Kidney glomerular epithelial cell (primary cell): ENCODE measurements at places on chromosomes 3 and 15.

GRCh38 chr3:123143669-123144411 is 57.9 kb upstream of the SEC22A start:
- DNase-seq = peak; percentile 65

DNA sequence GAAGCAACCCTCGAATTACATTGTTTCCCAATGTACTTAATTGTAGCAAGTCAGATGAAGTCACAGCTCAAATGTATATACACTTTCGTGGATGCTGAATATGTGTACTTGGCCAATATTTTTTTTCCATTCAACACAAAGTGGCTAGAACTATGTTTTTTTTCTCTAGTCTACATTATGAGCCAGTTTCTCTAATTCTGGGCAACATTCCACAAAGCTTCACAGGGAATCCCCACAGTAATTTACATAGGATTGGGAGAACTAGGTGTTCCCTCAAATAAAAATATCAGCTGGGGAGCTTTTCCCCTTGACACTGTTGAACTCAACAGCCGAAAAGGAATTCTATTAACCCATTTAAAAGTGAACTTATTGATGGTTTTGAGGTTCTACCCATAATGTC is 493.1 kb downstream of the MECOM start:
- no peak for DNase-seq

DNA sequence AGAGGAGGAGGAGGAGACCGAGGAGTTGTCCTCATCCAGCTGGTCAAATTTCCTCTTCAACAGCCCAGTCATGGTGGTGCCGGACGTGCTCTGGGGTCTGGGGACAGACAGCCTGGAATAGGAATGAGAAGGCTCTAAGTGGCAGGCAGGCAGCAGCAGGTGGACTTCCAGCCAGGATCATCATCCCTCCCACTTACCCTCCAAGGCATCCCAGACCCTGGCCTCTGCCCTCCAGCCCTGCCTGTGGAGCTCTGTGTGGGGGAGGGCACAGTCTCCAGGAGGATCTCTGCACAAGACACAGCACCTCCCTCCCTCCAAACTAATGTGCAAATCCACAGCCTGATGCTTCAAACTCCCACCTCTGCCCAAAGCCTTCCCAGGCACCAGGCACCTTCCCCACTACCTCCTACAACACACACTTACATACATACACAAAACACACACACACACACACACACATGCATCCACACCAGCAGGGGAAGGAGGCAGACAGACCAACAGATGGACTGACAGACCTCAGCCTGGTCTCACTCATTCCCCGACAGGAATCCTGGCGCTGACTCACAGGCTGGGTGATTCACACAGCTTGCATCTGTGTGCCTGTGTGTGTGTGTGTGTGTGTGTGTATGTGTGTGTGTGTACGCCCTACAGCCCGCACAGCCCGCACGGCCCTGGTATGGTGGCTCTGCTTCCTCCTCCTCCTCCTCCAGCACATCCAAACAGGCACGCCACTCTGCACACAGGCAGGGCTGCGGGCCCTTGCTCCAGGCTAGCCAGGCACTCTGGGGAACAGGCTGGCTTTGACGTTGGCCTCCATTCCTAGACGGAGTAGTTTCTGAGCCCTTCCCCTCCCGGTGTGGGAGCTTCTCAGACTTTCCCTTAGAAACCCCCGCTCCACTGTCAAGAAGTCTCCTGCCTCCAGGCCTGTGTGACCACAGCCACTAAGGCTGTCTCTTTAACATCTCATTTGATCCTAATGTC is 6.5 kb downstream of the CSRNP1 start:
- DNase-seq = peak; percentile 89

GRCh38 chr3:100041328-100041749 is 73.0 kb downstream of the FILIP1L start:
- peak; percentile 96 for DNase-seq

DNA sequence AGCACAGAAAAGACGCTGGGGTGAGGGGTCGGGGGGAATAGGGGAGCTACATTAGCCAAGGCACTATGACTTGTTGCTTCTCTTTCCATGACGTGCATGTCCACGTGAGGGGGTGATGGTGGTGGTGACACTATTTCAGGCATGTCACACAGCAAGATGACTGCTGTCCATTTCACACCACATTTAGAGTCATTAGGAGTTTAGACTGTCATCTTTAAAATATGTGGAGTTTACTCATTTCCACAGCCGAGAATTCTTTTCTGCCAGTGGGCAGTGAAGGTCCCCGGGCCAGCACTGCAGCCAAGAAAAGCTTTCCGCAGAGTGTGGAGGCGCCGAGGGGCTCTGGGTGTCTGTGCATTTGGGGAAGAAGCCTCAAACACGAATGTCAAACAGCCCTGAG is 954 bp upstream of the DGKG start:
- no peak for DNase-seq

GRCh38 chr3:52930748-52931147 is 33.4 kb upstream of the STIMATE start:
- DNase-seq = no peak

GRCh38 chr3:42751609-42752008 is 21.4 kb downstream of the CCDC13 start:
- DNase-seq = no peak

DNA sequence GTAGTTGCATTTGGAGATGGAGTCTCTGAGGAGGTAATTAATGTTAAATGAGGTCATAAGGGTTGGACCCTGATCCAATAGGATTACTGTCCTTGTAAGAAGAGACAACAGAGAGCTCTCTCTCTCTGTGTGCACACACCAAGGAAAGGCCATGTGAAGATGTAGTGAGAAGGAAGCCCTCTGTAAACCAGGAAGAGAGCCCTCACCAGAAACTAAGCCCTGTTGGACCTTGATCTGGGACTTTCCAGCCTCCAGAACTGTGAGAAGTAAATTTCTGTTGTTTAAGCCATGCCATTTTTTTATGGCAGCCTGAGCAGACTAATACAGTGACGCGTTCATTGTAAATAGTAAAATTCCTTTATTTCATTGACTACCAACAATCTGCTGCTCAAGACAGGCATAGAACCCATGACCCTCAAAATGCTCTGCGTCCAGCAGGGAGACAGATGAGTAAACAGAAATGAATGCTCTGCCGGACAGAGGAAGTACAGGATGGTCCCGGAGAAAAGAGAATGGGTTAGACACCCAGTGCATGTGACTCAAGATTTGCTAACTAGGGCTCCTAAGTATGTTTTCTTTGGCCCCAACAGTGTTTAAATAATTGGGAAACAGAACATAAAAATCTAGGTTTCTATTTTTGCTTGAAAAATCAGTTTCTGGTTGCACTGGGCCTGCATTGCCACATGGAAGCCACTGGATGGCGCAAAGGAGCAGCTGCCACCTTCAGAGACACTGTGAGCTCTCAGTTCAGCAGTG is 37.9 kb upstream of the TNFAIP8L3 start:
- peak; percentile 95 for DNase-seq

GRCh38 chr3:115475178-115476041 is 147.9 kb upstream of the GAP43 start:
- DNase-seq = no peak

- DNase-seq = no peak
These were observed 215.7 kb upstream of the WNT5A start for GRCh38 chr3:55702822-55703221.

GRCh38 chr3:37906734-37907282 is 45.1 kb downstream of the CTDSPL start:
- no peak for DNase-seq

DNA sequence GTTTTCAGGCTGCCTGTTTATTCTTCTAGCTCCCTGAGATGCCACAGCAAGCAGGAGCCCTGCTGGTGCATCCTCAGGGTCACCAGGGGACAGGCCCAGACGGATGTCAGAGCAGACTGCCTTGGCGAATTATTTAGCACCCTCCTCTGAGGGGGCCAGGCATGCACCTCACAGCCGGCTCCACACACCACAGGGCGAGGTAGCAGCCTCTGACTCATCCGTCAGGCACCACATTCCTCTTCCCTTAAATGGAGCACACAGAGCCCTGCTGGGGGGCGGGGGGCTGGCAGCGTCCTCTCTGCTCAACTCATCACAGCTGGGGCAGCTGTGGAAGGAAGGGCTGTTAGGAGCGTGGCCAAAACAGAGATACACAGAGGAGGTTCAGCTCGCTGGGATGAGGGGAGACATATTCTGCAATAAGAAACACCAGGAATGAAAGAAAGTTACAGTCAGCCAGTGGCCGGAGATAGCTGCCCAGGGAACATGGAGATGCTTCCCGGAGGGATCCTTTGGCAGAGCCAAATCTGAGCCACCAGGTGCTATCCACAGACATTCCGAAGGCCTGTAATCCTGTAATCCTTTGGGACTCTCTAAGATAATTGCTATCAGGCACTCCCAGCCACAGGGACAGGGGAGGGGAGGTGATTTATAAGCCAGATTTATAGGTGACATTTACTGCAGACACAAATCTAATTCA is 13.9 kb upstream of the PRICKLE2 start:
- peak; percentile 97 for DNase-seq

GRCh38 chr3:132721479-132722164 is 587 bp downstream of the NPHP3 start:
- DNase-seq = peak; percentile 51
